T-cell (primary cell): ENCODE measurements at places on chromosomes 16 and 17.

- DNase-seq: no peak
Measured at GRCh38 chr17:80361495-80362220, 53.3 kb upstream of the ENDOV start.

- no peak for DNase-seq
Measured at GRCh38 chr16:81447383-81448101, 2.9 kb downstream of the CMIP start.

GRCh38 chr17:16281351-16281750, 64.3 kb downstream of the PIGL start:
- no peak for DNase-seq

- no peak for DNase-seq
Measured at GRCh38 chr16:56868175-56868574, 3.2 kb downstream of the SLC12A3 start.

- peak; percentile 85 for DNase-seq
Measured at GRCh38 chr17:38728290-38728831, 1.8 kb upstream of the CISD3 start.
